Muscle of leg (tissue), 16 donors: ENCODE measurements at places on chromosomes 1 and 21. TPM values are rescaled to one million over a fixed set of nuclear protein-coding genes. Genes with fewer than 3 reads are reported as not detected.

DNA sequence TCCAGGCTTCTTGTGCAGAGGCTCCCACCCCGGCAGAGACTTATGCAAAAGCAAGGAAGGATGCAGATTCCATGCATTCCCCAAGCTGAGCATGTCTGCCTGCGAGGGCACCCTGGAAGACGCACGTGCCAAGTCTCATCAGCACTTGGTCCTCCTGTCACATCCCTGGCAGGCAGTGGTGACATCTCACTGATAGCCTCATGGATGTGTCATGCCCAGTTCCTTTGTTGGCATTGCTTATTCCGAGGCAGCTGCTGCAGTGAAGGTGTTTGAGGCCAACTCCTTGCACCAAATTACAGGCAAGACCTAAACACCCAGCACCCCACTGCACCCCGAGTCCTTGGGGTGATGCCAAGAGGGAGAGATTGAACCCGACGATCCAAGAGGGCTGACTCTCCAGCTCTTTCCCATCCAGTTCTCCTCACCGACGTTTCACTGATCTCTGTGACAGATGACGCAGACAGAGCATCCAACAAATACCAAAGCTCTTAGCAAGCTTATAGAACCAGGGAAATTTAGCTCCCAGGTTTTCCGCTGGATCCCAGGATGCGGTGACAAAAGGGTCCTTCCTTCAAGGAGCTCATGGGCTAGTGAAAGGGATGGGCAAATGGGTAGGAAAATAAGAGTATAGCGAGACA, 611.1 kb downstream of the AJAP1 start:
- DNase-seq, result no peak

GRCh38 chr1:212127221-212127620, 91.7 kb downstream of the DTL start:
- DNase-seq, result no peak

DNA sequence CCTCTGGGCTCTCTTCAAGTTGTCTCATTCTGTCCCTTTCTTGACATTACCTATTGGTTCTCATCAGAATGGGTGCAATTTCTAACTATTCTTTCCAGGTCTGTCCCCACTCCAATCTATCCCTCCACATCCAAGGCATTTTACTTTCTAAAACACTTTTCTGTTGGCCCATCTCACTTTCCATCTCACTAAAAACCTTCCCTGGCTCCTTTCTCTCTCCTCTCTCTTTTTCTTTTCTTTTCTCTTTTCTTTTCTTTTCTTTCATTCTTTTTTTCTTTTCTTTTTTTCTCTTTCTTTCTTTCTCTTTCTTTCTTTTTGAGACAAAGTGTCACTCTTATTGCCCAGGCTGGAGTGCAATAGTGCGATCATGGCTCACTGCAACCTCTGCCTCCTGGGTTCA, 279.2 kb upstream of the SGIP1 start:
- DNase-seq, result no peak

- DNase-seq, result peak; percentile 78
Measured at GRCh38 chr1:8847990-8848389, 30.5 kb downstream of the ENO1 start.

DNA sequence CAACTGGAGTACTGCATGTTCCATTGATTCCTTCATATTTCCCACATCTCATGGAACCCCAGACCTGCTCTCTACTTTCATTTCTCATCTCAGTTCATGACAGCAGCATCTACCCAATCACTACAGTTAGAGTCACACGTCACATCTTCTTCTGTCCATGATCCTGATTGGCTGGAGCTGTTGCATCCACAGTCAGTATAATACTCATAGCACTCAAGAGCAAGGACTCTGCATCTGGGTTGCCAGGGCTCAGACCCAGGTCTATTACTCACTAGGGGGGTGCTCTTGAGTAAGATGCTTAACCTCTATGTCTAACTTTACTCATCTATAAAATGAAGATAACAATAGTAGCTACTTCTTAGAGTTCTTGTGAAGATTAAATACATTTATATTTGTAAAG, 4.4 kb upstream of the XPR1 start:
- no peak for DNase-seq

GRCh38 chr1:236536540-236536939, 12.8 kb downstream of the LGALS8 start:
- no peak for DNase-seq

GRCh38 chr1:60874718-60875117, 207.6 kb upstream of the NFIA start:
- no peak for DNase-seq

GRCh38 chr1:230237009-230237370, 170.0 kb downstream of the GALNT2 start:
- no peak for DNase-seq

DNA sequence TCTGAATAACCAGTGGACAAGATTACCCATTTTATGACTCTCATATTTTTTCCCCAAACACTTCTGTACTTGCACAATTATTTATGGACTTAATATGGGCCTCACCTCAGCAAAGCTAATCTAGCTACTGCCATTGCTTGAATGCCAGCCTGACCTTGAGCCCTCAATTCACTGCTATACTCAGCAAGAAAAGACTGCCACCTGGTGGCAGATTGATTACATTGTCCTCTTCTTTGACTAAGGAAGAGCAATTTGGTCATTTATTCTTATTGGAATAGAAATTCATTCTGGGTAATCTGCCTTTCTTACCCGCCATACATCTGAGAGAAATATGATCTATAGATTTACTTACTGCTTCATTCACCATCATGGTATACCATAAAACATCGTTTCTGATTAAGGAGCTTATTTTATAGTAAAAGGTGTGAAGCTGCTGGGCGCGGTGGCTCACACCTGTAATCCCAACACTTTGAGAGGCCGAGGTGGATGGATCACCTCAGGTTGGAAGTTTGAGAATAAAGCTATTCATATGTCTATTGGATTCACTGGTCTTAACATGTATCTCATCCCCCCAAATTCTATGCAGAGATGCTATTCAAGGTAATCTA, 32.9 kb upstream of the DIPK1A start:
- DNase-seq, result peak; percentile 92

DNA sequence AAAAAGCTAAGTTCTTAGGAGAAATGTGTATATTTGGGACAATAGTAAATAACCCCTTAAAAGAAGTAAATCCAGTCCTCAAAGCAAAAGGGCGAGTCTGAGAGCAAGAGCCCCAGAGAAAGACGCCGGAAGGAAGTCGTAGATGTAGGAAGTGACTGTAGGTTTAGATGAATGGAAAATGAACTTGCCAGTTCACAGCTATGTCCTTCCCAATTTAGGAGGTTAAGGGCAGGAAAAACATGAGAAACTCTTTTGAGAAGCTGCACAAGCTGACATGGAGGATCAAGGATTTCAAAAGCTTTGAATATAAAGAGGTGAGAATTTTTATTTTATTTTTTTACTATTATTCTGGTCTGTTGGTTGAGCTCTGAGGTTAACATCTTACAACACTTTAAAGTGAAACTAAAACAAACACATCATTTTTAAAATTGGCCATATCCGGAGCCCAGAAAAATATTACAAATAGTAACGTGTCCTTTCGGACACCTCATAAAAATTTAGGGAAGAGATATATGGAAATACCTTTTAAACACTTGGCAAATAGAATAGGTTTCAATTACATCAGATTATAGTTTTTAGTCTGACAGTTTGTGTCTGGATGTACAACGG, 1178.6 kb downstream of the MRPL39 start:
- DNase-seq, result peak; percentile 47

- DNase-seq, result no peak
Measured at GRCh38 chr1:14572861-14573260, 25.6 kb upstream of the KAZN start.

- DNase-seq, result no peak
Measured at GRCh38 chr1:82632155-82632554, 831.4 kb downstream of the ADGRL2 start.

DNA sequence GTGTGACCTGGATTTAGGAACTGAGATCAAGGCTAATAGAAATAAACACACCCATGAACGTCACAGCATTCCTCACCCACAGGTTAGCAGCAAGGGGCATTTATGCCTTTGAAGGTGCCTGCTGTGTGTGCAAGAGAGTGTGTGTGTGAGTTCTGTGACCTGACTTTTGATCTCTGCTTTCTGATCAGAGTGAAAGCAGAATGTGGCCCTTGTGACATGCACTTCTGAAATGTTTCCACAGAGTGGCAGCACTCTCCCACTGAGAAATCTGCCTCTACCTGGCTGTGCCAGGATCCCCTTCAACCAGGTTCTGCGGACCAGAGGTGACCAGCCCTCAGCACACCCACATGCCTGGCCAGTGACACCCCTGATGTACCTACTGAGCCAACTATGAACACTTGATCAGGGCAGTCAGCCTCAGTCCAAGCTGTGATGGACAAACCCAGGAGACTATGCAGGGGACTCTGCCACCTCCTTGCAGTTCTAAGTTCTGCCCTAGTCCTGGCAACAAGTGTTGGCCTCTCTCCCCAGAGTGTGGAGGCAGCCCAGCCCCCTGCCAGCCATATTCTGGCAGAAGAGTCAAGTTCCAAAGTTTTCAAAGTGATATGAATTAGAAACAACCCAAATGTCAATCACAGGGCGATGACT, 41.0 kb downstream of the RXRG start:
- no peak for DNase-seq

- DNase-seq, result peak; percentile 5
Measured at GRCh38 chr1:236543065-236543669, 19.4 kb downstream of the LGALS8 start.

DNA sequence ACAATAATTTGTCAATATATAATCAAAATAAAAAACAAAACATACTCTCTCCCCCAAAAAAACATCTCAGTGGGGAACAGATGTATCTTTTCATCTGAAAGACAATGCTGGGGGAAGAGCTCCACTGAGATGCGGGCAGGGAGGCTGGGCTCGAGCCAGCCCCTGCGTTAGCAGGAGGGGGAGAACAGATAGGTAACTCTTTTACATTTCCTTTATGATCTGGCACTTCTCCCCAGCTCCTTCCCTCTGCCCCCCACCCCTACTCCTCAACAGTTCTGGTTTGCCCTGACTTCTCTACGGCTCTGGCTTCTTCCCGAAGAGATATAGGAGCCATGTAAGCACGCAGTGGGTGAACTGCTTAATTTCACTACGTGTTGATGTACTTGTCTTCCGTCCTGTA, 12.4 kb downstream of the LEPR start:
- DNase-seq, result no peak

- DNase-seq, result no peak
Measured at GRCh38 chr1:65063025-65063424, 85.0 kb upstream of the AK4 start.

Gene SGIP1
- 1.7 TPM for total RNA-seq

Gene PRELP
- 1.5 TPM for total RNA-seq

Gene NDC1
- 11.3 TPM for total RNA-seq

Gene PLPPR4
- 6.5 TPM for total RNA-seq

Gene CLIC4
- total RNA-seq, result 104 TPM

Gene SIM2
- 4.7 TPM for total RNA-seq

Gene FCRL6
- total RNA-seq, result not detected

Gene LDLRAD1
- not detected for total RNA-seq
